ENCODE measurements at places on chromosomes 5 and 9.

DNA sequence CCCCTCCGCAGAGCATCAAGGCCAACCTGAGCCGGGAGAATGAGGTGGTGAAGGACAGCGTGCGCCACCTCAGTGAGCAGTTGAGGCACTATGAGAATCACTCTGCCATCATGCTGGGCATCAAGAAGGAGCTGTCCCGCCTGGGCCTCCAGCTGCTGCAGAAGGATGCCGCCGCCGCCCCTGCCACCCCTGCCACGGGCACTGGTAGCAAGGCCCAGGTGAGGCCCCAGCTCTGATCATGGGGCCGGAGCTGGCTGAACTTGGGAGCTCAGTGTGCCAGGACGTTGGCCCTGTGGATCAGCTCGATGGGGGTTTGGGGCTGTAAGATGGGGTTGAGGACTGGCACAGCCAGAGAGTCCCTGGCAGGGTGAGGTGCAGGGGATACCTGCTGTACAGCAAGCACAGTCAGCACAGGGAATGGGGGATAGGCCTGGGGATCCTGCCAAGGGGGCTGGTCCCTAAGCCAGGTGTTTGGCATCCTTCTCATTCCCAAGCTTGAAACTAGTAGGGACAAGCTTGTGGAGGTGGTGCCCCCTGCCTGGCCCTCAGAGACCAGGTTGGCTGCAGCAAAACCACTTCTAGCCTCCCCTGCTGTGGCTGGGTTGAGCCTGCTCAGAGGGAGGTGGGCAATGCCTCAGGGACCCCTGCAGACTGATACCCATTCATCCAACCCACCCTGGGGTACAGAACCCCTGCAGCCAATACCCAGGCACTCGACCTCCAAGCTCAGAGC lies 22.5 kb downstream of the OLFML2A start:
- no peak for DNase-seq

DNA sequence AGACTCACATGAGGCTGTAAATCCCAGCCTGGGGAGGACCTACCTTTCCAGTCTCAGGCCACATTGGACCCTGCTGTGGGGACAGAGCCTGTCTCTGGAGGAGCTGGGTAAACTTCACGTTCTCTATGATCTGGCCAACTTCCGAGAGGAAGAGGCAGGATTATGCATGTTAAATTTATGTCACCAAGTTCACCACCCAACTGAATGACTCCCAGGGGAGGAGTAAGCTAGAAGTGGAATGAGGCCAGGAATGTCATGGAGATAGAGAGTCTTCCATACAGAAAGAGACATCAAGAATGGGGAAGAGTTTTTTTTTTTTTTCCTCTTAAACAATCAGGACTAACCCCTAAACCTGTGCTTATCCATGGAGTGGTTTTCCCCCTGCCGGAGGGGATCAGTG lies 90.3 kb upstream of the PALM2AKAP2 start:
- DNase-seq, result no peak

DNA sequence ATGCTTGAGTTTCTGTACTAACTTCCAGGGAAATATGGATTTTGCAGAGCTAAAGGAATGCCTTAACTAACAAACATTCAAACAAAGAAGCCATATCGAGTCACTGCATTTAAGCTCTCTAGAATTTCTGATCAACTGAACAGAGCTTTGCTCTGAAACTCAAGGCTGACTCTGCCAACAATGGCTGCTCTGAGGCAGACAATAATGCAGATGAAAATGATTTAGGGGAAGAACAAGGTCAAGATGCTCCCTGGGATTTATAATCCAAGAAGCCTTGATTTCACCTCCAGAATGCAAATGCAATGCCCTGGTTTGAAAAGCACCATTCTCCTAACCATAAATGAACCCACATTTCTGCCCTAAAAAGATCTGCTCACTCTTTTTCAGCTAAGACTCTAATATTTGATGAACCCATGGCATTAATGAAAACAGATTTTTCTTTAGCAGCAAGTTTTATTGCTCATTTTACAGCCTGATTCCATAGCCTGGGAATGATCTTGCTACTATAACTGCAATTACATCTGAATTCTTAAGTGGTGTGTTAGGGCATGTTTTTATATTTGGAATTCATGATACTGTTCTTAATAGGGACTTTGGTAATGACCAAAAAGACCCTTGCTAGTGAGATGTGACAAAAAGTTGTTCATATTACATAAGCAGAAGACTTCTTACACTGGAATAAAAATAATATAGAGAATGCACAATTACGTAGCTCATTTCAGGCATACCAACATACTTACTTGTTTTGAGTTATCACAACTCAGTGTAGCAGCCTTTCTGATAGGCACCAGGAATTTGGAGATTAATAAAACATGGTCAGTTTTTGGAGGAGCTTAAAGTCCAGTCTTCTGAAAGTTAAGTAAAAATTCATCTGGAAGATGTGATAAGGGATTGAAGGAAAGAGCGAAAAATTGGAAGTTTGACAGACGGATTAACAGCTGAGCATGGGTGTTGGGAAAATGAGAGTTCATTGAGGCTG lies 169.4 kb downstream of the TRPM3 start:
- no peak for DNase-seq

DNA sequence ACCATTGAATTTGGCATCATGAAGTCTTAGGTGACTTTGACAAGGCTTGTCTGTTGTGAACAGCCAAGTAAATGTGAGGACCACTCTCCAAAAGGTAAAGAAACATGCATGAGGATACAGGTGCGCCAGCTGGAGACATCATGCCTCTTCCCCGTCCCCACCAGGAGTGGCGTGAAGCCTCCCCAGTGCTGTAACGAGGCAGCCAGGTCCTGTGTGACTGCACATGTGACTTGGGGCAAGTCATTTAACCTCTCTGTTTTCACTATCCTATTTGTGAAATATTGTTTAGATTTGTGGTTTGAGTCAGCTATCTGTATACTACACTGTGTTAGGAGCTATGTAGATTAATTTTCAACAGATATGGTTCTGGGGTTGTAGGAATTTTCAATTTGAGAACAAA lies 65.0 kb downstream of the DOCK8 start:
- no peak for DNase-seq

DNA sequence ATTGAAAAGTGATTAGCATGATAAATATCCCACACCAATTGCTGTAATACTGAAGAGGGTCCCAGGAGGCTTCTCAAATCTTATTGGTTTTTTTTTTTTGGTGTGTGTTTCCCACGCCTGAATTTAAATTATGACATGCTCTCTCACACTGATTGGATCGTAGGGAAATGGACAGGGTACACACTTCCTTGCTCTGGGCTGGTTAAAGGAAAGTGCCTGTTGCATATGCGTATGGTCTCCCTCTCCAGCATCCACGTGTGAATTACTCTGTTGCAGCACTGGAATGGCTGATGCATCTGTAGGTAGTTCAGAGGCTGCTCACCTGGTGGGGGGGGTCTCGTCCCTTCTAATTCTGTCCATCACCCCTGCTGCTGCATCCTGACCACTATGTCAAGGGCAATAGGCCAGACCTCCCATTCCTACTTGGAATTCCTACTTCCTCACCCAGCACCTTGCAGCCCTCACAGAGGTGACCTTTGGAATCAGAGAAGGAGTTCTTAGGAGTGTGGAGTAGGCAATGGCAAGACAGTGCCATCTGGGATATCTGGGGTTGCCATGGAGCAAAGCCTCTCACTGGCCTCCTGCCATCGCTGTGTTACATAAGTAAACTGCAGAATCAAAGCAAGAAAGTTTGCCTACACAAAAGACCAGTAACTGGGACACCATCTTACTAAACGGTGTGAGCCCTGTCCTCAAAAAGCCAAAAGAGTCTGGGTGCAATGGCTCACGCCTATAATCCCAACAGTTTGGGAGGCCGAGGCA lies 71.4 kb upstream of the FBXW11 start:
- DNase-seq, result no peak

DNA sequence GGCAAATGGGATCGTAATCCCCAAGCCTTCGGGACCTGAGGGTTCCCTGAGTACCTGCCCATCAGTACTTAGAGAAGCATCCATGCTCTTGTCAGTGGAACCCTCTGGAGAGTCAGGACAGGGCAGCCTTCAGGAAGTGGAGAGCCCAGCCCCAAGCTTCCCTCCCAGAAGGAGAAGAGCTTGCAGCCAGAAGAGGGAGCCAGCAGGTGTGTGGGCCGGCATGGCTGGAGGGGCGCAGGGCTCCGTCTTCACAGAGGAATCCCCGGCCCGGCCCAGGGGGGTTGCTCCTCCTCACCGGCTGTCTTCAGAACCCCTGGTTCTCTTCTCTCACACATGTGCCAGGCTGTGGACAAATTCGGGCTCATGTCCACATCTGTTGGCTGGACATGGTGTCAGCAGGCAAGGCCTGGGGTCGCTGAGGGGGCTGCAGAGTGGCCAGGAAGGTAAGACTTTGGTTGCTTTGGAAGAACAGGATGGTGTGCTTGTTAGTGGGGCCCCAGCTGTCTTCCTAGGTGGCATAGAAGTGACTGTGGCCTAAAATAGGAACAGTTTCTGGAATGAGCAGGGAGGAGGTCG lies 58.9 kb upstream of the RXRA start:
- no peak for DNase-seq

GRCh38 chr5:135600152-135600570 lies 21.4 kb upstream of the CXCL14 start:
- DNase-seq, result no peak

- DNase-seq, result peak; percentile 63
Measured at GRCh38 chr9:136093995-136094881, 851 bp downstream of the NACC2 start.

- DNase-seq, result no peak
Measured at GRCh38 chr5:14996997-14997396, 125.4 kb upstream of the ANKH start.

DNA sequence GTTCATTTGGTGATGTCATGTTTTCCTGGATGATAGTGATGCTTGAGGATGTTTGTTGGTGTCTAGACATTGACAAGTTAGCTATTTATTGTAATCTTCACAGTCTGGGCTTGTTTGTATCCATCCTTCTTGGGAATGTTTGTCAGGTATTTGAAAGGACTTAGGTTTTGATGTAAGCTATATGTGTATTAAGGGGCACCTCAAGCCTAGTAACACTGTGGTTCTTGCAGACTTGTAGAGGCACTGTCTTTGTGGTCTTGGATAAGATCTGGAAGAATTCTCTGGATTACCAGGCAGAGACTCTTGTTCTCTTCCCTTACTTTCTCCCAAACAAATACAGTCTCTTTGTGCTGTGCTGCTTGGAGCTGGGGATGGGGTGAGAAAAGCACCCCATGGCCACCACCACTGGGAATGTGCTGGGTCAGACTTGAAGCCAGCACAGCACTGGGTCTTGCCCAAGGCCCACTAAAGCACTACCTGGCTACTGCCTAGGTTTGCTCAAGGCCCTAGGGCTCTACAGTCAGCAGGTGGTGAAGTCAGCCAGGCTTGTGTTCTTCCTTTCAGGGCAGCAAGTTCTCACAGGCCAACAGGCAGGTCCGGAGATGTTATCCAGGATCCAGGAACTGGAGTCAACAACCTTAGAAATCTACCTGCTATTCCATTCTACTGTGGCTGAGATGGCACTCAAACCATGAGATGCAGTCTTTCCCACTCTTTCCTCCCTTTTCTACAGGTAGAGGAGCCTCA lies 49.3 kb upstream of the GNA14 start:
- no peak for DNase-seq

GRCh38 chr5:57221049-57221568 lies 47.2 kb downstream of the GPBP1 start:
- no peak for DNase-seq

DNA sequence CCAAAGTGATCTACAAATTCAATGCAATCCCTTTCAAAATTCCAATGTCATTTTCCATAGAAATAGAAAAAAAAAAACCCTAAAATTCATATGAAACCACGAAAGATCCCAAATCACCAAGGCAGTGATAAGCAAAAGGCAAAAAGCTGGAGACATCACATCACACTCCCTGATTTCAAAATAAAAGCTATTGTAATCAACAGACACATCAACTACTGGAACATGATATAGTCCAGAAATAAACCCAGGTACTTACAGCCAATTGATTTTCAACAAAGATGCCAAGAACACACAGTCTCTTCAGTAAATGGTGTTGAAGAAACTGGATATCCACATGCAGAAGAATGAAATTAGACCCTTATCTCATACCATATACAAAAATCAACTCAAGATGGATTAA lies 224.0 kb downstream of the WDR70 start:
- DNase-seq, result no peak

DNA sequence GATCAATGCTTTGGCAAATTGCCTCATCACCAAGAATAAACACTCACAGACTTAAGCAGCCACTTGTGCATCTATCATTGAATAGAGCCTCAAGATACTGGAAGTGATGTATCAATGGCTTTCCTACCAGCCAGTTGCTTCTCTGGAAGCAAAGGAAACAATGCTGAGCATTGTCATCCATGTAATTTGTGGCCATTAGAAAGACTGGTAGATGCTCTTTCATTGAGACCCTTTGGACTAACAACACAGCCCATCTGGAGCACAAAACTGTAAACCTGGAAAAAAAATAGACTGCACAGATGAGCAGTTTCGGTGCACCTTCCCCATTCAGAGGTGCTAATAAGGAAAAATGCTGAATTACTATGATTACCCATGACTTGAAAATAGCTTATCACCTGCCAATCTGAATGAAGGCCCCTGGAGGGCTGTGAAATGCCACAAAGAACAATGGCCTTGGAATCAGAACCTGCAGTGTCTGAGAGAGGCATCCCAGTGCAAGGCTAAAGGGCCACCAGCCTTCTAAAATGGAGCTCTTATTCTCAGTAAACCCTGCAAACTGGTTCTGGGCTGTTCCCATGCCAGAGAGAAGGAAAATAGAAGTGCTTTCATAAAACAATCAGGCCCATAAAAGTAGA lies 127.5 kb downstream of the RFK start:
- DNase-seq, result no peak

DNA sequence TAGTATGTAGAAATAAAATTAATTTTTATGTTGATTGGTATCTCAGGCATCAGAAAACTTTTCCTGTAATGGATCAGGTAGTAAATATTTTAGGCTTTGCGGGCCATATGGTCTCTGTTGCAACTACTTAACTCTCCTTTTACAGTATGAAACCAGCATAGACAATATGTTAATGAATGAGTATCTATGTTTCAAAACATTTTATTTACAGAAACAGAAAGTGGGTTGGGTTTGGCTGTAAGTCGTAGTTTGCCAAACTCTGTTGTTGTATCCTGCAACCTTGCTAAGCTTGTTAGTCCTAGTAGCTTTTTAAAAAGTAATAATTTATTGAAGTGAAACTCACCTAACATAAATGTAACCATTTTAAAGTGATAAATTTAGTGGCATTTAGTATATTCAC lies 132.1 kb downstream of the NR3C1 start:
- no peak for DNase-seq

GRCh38 chr5:8258801-8259200 lies 389.9 kb downstream of the MTRR start:
- no peak for DNase-seq

GRCh38 chr9:7402334-7403027 lies 397.1 kb downstream of the DMAC1 start:
- DNase-seq, result no peak

DNA sequence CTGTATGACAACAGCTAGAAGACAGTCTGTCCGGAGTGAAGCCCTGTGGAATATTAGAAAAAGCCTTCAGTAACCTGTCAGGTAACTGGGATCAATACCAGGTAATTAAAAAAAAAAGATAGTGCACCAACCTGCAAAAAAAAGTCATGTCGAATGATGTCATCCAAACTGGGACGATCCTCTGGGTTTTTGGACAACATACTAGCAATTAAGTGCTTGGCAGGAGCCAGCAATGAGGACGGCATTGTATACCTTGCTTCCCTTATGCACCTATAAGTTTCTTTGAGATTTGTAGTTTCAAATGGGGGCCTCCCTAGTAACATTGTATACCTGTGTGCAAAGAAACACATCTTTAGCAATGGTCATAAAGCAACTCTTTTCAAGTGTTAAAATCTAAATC lies 2.8 kb downstream of the PLK2 start:
- no peak for DNase-seq

- DNase-seq, result no peak
Measured at GRCh38 chr5:146419696-146420095, 27.4 kb upstream of the TCERG1 start.

GRCh38 chr5:134177369-134178095 lies 782 bp upstream of the SKP1 start:
- DNase-seq, result no peak
